ENCODE measurements at places on chromosomes 4 and X. TPM values are rescaled to one million over a fixed set of nuclear protein-coding genes. Genes with fewer than 3 reads are reported as not detected.

DNAJB14 gene
- 58.2 TPM for total RNA-seq

FGFR3 gene
- 0.68 TPM for total RNA-seq

GIMD1 gene
- not detected for total RNA-seq

CXCL9 gene
- total RNA-seq = 0.63 TPM

SRPK3 gene
- total RNA-seq = 4.9 TPM

MAGEC2 gene
- total RNA-seq = not detected

SLC26A1 gene
- total RNA-seq = not detected

CXCL3 gene
- 4.9 TPM for total RNA-seq

NRK gene
- 7.4 TPM for total RNA-seq

PABPC5 gene
- 2.8 TPM for total RNA-seq

AREG gene
- total RNA-seq = 54.3 TPM

IL2RG gene
- 14.2 TPM for total RNA-seq

GAGE13 gene
- not detected for total RNA-seq
